ENCODE measurements at places on chromosomes 16 and 17.

DNA sequence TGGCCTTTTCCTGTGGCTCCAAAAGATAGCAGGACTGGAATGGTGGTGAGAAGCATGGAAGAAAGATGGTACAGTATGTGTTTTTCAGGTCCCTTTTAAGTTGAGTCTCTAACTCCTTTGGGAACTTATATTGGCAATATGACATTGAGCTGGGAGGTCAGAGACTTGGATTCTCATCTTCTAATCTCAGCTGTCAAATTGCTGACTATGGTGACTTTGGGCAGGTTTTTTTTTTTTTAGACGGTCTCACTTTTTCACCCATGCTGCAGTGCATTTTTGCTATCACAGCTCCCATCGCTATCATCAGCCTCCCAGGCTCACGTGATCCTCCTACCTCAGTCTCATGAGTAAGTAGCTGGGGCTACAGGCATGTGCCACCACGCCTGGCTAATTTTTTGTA, 15.1 kb upstream of the CDK5R1 start:
- DNase-seq, result no peak

DNA sequence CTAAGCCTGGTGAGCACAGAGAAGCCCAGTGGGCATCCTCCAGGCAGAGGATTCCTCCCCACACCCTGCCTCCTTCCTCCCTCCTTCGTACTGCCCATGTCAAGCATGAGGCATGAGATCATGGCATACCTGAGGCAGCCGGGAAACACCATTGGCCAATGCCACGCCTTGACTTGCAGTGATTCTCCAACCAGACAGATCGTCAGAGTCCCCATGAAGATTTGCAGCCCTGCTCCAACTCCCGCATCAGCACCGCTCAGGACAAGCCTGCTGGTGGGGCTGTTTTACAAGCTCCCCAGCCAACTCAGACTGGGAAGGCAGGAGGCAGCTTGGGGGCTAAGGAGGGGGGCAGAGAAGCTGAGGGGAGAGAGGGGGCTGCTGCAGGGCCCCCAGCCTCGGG, 2.9 kb upstream of the KRT16 start:
- no peak for DNase-seq

DNA sequence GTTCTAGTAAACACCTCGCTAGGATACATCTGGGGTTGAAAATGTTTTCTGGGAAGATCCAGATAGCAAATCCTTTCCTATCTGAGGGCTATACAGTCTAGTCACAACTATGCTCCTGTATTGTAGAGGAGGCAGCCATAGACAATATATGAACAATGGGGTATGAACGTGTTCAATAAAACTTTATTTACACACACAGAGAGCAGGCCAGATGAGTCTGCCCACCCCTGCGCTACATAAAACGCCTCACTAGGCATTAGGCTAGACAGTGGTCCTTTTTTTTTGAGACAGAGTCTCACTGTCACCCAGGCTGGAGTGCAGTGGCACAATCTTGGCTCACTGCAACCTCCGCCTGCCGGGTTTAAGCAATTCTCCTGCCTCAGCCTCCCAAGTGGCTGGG, 11.1 kb downstream of the USP36 start:
- no peak for DNase-seq

DNA sequence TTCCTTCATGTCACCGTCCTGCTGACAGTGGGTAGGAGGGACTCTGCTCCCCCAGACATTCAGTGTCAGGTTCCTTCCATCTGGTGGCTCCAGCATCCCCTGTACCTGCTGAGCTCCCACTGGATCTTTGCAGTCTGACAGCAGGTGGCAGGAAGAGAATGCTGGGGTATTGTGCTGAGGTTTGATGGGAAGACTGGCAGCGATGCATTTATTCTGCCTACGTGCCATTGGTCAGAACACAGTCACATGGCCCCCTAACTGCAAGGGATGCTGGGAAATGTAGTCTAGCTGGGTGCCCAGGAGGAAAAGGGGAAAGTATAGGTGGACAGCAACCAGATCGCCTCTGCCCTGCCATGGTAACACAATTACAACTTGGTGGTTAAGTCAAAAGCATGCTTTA, 44.4 kb downstream of the IRX3 start:
- no peak for DNase-seq

DNA sequence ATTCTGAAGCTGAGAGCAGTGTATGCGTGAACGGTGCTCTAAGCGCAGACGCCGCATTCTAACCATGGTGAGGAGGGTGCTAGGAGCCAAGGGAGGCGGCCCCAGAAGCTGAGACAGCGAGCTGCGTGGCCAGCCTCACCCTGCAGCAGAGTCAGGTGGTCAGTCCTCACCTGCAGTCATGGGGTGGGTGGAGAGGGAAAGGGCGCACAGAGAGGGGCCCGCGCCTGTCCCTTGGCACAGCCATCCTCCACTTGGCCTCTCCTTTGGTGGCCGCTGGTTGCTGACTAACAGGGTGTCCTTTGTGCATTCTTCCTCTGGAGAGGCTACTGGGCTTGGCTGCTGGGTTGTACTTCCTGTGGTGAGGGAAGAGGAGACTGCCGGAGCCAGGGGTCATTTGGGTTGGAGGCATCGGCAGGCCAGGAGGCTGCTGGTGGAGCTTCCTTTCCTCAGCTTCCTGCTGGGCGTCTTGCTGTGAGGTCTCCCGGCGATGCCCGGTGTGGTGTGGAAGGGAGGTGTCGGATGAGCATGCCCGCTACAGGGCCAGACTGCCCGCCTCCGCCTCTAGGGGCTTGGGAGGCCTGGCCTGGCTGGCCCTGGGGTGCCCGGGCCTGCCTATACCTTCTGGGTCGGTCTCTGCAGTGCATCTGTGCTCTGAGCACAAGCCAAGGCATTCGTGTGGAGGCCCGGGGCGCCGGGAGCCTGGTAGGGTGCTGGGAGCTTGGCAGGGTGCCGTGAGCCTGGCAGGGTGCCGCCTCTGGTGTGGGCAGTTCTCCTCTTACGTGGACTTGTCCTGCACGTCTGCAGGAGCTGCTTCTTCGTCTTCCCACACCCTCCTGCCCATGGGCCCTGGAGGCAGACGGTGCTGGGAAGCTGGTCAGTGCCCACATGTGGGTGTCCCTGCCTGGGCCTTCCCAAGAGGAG, 17.4 kb downstream of the RNF213 start:
- DNase-seq, result no peak

DNA sequence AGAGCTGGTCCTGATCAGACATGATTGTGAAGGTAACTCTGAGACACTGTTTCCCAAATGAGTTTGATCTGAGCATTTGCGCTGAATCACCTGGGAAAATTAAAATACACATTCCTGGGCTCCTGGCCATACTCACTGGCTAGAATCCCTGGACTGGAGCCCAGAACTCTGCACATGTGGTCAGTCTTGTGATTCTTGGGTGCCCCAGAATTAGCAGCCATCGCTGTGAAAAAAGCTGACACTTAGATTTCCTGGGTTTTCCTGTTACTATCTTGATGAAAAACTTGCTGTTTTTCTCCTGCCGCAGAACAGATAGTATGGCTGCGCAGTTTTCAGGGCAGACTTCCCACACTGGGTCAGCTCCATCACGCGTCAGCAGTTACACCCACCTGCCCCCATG, 24.6 kb downstream of the NECAB2 start:
- DNase-seq, result no peak

DNA sequence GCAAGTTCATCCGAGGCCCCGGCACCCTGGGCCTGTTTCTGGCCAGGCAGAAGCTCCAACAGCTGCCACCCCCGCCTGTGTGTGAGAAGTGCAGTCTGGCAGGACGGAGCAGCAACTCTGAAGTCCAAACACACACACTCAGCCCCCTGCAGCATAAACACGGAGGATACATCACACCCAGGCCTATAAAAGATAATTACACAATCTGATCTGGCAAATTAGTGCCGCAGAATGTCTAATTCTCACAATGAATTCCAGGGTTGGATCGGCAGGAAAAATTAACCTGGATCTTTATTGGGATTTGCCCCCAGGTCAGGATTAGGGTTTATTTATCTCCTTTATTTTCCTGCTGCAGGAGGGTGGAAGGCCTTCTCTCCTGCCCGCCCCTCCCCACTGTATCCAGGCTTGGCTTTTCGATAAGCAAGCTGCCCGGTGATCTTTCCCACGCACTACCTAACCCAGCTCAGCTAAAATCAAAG, 311.4 kb downstream of the SOX9 start:
- no peak for DNase-seq

GRCh38 chr16:10812312-10813098, 6.1 kb downstream of the TVP23A start:
- DNase-seq, result no peak

- no peak for DNase-seq
Observed at GRCh38 chr17:7903154-7904103, 12.7 kb downstream of the RNF227 start.

DNA sequence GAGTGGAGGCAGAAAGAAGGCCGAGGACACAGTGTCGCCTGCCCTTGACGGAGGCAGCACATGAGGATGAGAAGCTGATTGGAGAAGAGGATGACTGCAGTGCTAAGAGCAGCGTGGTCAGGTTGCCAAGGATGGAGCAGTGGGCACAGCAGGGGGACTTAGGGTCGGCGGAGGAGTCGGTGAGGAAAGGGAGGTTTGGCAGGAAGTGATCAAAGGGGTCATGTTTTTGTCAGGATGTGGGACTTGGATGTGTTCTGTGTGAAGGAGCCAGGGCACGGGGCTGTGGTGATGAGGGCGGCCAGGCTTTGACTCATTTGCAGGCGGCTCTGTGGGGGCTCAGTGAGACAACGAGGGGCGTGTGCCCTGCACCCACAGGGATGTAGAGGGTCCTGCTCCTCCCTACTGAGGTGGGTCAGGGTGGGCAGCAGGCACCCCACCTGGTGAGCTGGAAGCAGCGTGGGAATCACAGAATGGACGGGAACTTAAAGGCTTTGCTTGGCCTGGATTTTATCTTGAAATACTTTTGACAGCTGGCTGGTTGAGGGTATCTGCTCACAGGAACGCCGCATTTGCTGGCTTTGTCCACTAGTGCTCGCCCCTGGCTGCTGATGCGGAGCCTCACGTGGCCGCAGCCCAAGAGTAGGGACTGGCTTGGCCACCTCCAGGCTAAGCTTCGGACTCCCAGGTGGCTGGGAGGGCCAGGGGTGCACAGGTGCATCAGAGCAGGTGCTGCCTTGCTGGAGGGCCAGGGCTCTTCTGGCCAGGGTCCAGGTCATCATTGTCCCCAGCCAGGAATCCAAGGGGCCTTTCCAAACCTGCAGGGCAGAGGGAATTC, 6.0 kb downstream of the MPG start:
- no peak for DNase-seq

DNA sequence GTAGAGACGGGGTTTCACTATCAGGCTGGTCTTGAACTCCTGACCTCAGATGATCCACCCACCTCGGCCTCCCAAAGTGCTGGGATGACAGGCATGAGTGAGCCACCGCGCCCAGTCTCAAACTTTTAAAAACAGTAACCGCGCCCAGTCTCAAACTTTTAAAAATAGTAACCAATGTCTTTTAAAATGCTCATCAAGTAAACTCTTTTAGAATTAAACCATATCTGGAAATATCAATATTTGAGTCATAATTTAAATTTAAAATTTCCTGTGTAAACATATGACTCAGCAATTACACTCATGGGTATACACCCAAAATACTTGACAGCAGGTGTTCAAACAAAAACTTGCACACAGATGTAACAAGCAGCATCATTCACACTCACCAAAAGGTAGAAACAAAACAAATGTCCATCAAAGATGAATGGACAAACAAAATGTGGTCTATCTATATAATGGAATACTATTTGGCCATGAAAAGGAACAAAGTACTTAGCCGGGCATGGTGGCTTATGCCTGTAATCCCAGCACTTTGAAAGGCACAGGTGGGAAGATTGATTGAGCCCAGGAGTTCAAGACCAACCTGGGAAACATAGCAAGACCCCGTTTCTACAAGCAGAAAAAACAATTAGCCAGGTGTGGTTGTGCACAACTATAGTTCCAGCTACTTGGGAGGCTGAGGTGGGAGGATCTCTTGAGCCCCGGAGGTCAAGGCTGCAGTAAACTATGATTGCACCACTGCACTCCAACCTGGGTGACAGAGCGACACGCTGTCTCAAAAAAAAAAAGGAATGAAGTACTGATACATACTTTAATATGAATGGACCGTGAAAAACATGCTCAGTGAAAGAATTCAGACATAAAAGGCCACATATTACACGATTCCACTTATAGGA, 20.2 kb downstream of the ENPP7 start:
- no peak for DNase-seq

DNA sequence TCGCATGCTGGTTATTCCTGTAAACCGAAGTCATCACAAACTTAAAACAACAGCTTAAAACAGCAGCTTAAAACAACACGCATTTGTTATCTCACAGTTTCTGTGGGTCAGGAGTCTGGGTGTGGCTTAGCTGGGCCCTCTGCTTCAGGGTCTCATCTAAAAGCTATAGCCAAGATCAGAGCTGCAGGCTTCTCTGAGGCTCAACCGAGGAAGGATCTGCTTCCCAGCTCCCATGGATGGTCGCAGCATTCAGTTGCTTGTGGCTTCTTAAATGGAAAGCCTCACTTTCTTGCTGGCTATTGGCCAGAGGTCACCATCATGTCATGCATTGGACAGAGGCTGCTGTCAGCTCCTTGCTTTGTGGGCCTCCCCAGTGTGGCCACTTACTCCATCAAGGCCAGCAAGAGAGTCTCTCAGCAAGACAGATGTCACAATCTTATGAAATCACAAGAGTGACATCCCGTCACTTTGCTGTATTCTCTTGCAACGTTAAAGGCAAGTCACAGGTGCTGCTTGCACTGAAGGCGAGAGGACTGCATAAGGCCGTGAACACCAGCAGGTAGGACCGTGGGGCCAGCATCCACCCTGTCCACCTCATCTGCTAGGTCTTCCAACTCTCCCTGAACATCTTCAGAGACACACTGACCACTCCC, 117.9 kb upstream of the TNRC6C start:
- DNase-seq, result no peak

- no peak for DNase-seq
Observed at GRCh38 chr17:82963104-82963950, 116.1 kb upstream of the METRNL start.

GRCh38 chr17:61135782-61136181, 263.9 kb upstream of the TBX2 start:
- DNase-seq, result no peak

DNA sequence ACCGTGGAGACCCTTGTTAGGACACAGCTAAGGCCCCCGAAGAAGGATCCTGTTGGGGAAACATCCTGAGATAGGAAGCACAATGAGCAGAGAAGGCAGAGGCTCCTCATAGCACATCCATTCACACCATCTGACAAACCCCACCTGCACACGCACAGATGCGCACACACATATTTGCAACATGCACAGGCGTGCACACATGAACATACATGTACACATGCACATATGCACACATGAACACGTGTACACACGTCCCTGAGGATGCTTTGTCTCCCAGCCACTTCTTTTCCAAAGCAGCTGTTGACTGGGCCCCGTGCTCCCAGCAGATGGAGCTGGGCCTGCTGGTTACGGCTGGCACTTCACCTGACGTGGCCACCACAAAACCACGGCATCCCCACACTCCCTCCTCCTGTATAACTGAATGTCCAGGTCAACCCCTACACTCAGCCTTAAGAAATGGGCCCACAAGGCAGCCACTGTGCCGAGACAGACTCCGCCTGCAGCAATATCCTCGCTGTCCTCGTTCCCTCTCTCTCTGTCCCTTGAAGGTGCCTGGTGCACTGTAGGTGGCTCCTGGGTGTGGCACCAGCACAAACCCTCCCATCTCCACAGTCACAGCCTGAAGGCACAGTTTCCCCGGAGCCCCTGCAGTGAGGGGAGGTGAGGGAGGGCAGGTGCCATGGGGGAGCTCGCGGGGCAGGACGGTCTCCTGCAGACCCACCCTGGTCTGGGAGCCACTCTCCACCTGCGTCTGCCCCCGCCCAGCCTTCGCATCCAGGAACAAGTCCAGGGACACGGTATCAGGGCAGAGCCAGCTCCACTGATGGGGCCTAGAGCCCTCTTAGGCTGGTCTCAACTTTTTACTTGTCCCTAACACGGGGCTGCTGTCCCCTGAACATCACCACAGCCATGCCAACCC, 183.0 kb downstream of the RBFOX3 start:
- no peak for DNase-seq
